ENCODE measurements at places on chromosomes 6 and 20. TPM values are rescaled to one million over a fixed set of nuclear protein-coding genes. Genes with fewer than 3 reads are reported as not detected.

Gene SNAP91
- 0.52 TPM for total RNA-seq

Gene HLA-DRA
- not detected for total RNA-seq

Gene CALHM6
- total RNA-seq, result 2.0 TPM

Gene TXLNB
- under 0.01 TPM for total RNA-seq

Gene LKAAEAR1
- not detected for total RNA-seq

Gene TMEM200A
- total RNA-seq, result 5.0 TPM

Gene ANKRD66
- total RNA-seq, result not detected

Gene ISM1
- 0.26 TPM for total RNA-seq

Gene NHLRC1
- total RNA-seq, result 1.0 TPM

Gene DUSP15
- 0.13 TPM for total RNA-seq

Gene ARFGEF3
- 0.08 TPM for total RNA-seq

Gene CRISP2
- not detected for total RNA-seq

Gene OLIG3
- not detected for total RNA-seq

Gene HUS1B
- total RNA-seq, result 0.40 TPM
